ENCODE measurements at places on chromosomes 11 and 22.
A peak's percentile ranks its signal among the peaks of the same experiment; 100 is the strongest.

GRCh38 chr11:34793666-34794065 is 122.5 kb downstream of the APIP start:
- no peak for DNase-seq

GRCh38 chr11:66636411-66636810 is 2.1 kb upstream of the RBM4 start:
- no peak for DNase-seq

DNA sequence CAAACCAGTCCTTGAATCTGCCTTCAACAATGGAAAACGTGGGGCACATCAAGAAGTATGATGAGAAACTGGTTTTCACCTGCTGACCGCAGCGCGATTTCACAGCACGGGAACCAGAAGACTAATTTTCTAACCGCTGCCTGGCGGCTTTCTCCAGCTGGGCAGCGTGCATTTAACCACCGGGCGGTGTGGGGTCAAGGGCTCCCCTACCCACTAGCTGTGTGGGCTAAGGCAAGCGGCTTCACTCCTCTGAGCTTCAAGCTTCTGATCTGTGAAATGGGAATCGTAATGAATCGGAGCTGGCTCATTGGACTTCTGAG is 4.2 kb downstream of the SHANK2 start:
- no peak for DNase-seq

DNA sequence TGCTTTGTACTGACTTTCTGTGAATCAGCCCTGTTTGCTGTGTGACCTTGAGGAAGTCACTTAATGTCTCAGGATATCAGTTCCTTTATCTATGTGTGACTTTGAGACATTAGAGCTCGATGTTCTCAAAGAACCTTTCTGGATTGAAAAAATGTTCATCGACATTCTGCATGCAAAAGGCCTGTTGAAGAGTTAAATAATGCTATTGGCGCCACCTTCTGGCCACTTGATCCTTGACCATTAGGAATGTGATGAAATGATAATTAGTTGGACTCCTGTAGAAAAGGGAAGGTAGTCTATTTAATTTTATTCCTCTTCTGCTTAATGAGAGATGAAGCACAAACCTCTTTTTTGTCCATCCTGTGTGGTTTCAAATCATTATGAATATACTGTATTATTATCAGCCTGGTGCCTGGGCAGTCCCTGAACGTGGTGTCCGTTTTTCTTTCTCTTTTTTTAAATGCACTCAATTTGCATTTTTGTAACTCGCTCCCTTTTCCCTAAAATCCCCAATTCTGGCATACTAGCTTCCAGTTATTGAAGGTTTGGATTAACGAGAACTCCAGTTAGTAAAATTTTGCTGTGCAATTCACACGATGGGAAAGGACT is 20.7 kb downstream of the ELF5 start:
- peak; percentile 20 for DNase-seq

GRCh38 chr11:43582863-43583462 is 97.6 kb upstream of the HSD17B12 start:
- no peak for DNase-seq

GRCh38 chr22:45975164-45976161 is 1.5 kb downstream of the WNT7B start:
- DNase-seq, result no peak

- no peak for DNase-seq
Observed at GRCh38 chr11:63504054-63504453, 1.8 kb upstream of the LGALS12 start.

- no peak for DNase-seq
Observed at GRCh38 chr11:100512475-100512874, 174.6 kb upstream of the ARHGAP42 start.

- DNase-seq, result no peak
Observed at GRCh38 chr11:11171854-11172253, 181.2 kb downstream of the CSNK2A3 start.

- DNase-seq, result no peak
Observed at GRCh38 chr11:129999407-129999806, 3.2 kb downstream of the PRDM10 start.

GRCh38 chr11:16976379-16976778 is 37.8 kb downstream of the PLEKHA7 start:
- no peak for DNase-seq

DNA sequence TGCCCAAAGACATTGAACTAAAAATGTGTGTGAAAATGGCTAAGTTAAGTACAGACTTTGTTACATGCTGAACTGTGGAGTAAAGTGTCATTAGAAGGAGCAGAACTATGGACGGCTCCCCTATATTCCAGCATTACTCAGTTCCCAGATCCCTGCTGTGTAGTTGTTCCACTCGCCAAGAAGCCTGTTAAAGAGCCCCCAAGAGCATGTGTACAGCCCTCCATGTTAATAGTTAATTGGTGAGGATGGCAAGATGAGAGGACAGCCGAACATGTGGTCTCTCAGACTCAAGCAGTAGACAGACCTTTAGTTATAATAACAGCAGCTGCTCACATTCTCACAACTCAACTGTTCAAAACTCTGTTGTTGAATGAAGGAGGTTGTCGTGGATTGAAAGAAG is 127.4 kb downstream of the ELP4 start:
- no peak for DNase-seq

DNA sequence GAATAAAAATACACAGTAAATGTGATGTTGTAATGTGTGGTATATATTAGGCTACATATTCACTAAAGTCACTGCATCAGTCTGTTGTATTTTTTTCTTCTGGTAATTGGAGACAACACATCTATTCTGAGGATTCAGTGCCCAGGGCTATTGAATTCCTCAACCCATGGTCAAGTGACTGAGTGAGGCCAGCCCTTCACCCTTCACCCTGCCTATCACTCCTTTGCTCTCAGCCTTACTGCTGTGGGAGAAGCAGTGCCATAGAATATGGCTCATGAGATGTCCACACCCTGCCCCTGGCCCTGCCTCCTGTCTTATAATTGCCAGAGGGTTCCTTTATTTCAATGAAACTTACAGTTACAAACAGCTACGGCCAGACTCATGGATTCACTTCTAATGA is 295.6 kb downstream of the NTM start:
- DNase-seq, result no peak

DNA sequence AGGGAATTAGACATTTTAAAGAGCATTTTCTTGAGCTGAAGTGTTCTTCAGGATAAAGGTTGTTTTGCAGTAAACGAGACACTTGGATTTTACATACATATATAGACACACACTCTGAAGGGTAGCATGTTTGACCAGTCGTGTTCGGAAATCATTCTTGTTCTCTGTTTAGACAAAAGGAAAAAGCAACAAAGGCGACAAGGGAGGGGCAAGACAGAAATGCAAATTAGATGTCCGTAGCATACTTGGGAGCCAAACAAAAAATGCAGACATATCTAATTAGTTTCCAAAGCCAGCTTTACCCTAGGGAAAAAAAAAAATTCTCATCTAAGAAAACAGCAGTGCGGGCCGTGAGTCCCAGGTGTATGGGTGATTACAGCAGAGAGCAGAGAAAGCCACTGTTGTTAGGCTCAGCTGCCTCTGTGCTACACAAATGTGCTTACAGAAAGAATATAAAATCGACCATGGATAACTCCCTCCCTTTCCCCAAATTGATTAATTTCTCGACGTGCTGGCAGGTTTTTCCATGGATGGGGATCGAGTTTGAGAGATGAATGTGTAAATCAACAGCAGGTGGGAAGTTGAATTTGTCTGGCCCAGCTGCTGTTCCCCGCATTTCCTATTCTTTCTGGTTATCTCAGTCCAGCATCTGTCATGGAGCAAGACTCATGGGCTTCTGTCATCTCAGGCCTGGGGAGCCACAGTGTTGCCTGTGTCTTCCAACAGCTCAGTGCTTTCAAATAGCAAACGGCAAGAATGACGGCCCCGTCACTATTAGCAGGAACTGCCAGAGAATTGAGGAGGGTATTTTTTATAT is 176.5 kb upstream of the TTC12 start:
- DNase-seq, result peak; percentile 33

- DNase-seq, result no peak
Observed at GRCh38 chr11:76166314-76166713, 40.0 kb downstream of the WNT11 start.

DNA sequence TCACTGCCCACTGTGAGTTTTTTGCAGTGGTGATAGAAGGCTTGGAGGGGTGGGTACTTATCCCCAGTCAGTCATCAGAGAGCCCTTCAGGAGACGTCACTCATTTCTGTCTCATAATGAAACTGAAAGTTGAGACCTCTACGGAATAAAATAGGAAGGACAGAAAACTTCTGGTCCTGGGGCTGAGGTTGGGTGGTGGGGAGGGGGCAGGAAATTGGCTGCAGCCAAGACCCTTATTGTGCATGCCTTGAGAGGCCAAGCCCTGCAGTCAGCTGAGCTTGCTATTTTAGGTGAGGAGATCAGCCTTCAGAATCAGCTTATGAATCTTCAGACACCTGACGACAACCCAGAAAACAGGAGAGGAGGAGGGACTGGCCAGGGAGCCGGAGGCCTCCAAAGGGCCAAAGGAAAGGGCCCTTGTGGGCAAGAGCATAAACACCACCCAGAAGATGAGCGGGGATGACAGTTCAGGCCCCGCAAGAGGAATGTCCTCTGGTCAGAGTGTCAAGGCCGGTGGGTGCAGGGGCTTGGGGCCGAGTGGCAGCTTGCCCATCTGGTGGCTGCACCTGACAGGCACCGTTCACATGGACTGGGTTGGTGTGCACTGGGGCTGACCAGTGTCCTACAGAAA is 17.9 kb upstream of the ADA2 start:
- no peak for DNase-seq

- DNase-seq, result no peak
Observed at GRCh38 chr11:78857688-78858087, 283.0 kb upstream of the NARS2 start.

- DNase-seq, result peak; percentile 71
Observed at GRCh38 chr11:117601006-117601708, 195.9 kb downstream of the DSCAML1 start.

- DNase-seq, result no peak
Observed at GRCh38 chr11:13691286-13691899, 22.9 kb downstream of the FAR1 start.

- no peak for DNase-seq
Observed at GRCh38 chr11:95575517-95575916, 214.1 kb downstream of the FAM76B start.

GRCh38 chr11:47220401-47220821 is 5.6 kb downstream of the DDB2 start:
- DNase-seq, result no peak

- DNase-seq, result no peak
Observed at GRCh38 chr22:31491218-31491962, 1.7 kb upstream of the EIF4ENIF1 start.

DNA sequence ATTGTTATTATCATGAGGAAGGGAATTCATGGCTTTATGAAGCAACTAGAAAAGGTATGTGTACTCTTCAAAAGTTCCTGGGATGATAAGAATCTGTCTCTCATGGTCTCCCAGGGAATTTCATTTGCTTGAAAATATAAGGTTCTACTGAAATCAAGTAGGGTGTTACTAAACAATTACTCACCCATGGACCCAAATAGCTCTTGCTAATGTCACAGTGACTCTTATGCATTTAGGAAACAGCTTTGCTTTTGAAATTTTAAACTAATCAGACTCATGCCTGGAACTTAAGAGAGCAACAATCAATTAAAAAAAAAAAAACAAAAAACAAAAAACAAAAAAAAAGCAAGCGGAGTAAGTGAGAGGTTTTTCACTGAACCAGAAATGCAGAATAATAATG is 1546.3 kb upstream of the TENM4 start:
- no peak for DNase-seq
